Small intestine (tissue), 16 donors: ENCODE measurements at places on chromosomes 4 and X.

DNA sequence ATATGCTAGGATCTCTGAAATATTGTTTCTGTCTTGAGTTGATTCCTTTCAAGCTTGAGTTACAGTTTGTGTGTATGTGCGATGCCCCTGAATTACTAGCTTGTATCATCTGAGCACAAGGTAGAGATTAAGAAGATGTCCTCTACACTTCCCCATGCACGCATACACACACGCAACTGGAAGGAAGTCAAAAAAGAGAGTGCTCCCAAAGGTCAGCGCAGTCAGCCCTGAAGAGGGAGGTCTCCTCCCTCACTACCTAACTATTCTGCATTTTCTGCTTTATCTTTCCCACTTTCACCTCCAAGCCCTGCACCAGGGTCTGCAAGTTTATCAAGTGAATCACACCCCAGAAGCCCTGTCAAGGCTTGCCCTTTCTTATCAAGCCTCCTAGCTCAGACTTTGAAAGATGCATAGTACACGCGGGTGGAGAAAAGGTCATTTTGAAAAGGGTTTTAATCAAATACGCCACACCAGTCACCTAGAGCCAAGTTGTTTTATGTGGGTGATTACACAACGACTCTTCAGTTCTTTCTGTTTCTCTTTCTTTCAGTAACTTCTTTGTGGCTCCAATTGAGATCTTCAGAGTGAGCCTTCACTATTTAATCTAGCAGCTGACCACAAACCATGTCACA, 127.7 kb downstream of the ASB9 start:
- peaks cover 5% of the 10 kb centered on the region for H3K4me1 ChIP-seq
- H3K27ac ChIP-seq, result peak overlapping the region; percentile 86
- DNase-seq, result peak; percentile 74
- H3K4me3 ChIP-seq, result no peak overlapping the region
- no peaks in the 10 kb centered on the region for H3K27me3 ChIP-seq
- H3K36me3 ChIP-seq, result no peaks in the 10 kb centered on the region

- H3K36me3 ChIP-seq, result no peaks in the 10 kb centered on the region
- DNase-seq, result peak; percentile 42
- H3K4me1 ChIP-seq, result no peaks in the 10 kb centered on the region
- H3K27me3 ChIP-seq, result peaks cover 50% of the 10 kb centered on the region
- no peak overlapping the region for H3K4me3 ChIP-seq
- peak overlapping the region; percentile 29 for H3K27ac ChIP-seq
Observed at GRCh38 chr4:139560406-139561104, 4.5 kb upstream of the SETD7 start.

DNA sequence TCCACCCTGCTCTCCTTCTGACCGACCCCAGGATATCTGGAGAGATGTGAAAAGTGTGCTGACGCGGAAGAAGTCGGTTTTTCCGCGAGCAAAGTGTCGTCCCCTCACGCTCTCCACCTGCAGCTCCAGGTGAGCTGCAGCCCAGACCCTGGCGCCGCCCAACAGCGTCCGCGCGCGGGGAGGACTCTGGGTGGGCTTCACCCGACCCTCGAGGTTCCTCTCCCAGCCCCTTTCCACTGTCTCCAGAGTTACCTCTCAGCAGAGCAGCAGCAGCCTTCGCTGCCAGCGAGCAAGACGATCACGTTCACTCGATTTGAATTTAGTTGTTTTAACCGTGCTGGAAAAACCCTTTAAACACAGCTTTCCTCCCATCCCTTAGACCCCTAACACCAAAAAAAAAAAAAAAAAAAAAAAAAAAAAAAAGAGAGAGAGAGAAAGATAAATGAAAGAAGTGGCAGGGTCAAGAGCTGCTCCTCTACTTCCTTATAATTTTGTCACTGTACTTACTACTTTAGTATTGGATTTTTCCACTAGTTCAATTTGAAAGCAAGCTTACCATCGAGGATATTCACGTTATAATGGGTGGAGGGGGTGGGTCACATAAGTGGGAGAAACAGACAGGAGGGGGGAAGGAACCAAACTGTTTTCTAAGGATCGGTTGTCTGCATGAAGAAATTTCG, 758 bp upstream of the NR3C2 start:
- peak overlapping the region; percentile 85 for H3K4me3 ChIP-seq
- DNase-seq, result peak; percentile 43
- H3K36me3 ChIP-seq, result no peaks in the 10 kb centered on the region
- no peaks in the 10 kb centered on the region for H3K4me1 ChIP-seq
- peaks cover 51% of the 10 kb centered on the region for H3K27me3 ChIP-seq
- peak overlapping the region; percentile 95 for H3K27ac ChIP-seq

GRCh38 chr4:161650812-161651211, 513.0 kb downstream of the FSTL5 start:
- no peak overlapping the region for H3K27ac ChIP-seq
- no peak for DNase-seq
- H3K4me1 ChIP-seq, result no peaks in the 10 kb centered on the region
- no peaks in the 10 kb centered on the region for H3K27me3 ChIP-seq
- H3K4me3 ChIP-seq, result no peak overlapping the region

GRCh38 chr4:136687118-136687517, 845.2 kb downstream of the PCDH18 start:
- H3K36me3 ChIP-seq, result no peaks in the 10 kb centered on the region
- H3K4me1 ChIP-seq, result no peaks in the 10 kb centered on the region
- H3K27me3 ChIP-seq, result no peaks in the 10 kb centered on the region
- H3K4me3 ChIP-seq, result no peak overlapping the region
- no peak for DNase-seq

GRCh38 chrX:100944601-100945000, 15.9 kb upstream of the XKRX start:
- no peaks in the 10 kb centered on the region for H3K27me3 ChIP-seq
- no peak overlapping the region for H3K4me3 ChIP-seq
- no peak for DNase-seq
- no peaks in the 10 kb centered on the region for H3K4me1 ChIP-seq
- no peaks in the 10 kb centered on the region for H3K36me3 ChIP-seq

- H3K4me1 ChIP-seq, result no peaks in the 10 kb centered on the region
- no peaks in the 10 kb centered on the region for H3K27me3 ChIP-seq
- no peak overlapping the region for H3K27ac ChIP-seq
- DNase-seq, result no peak
- H3K4me3 ChIP-seq, result no peak overlapping the region
Observed at GRCh38 chrX:915427-916229, 285.0 kb downstream of the SHOX start.

DNA sequence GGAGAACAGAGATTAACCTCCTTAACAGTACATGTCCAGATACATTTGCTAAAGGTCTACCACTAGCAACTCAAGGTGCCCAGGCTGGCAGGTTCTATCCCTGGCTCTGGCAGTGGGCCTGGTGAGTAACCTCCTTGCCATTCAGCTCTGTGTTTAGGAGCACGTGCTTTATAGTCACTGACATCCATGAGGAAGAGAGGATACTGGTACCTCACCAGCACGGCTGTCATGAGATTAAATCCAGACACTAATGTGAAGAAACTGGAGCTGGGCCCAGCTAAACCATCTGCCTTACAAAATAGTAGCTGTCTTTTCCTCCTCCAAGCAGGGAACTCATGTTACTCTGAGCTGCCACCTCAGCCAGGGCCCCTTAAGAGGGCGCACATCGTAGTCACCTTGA, 45.3 kb downstream of the GPRASP3 start:
- DNase-seq, result no peak
- H3K4me1 ChIP-seq, result no peaks in the 10 kb centered on the region

- no peaks in the 10 kb centered on the region for H3K27me3 ChIP-seq
- no peaks in the 10 kb centered on the region for H3K4me1 ChIP-seq
- no peaks in the 10 kb centered on the region for H3K36me3 ChIP-seq
- no peak overlapping the region for H3K27ac ChIP-seq
- H3K4me3 ChIP-seq, result no peak overlapping the region
Observed at GRCh38 chr4:157701695-157701994, 471.2 kb downstream of the GASK1B start.

- no peak overlapping the region for H3K27ac ChIP-seq
- no peaks in the 10 kb centered on the region for H3K36me3 ChIP-seq
- no peaks in the 10 kb centered on the region for H3K4me1 ChIP-seq
- DNase-seq, result no peak
- H3K27me3 ChIP-seq, result no peaks in the 10 kb centered on the region
Observed at GRCh38 chr4:128444544-128445302, 157.1 kb upstream of the PGRMC2 start.

DNA sequence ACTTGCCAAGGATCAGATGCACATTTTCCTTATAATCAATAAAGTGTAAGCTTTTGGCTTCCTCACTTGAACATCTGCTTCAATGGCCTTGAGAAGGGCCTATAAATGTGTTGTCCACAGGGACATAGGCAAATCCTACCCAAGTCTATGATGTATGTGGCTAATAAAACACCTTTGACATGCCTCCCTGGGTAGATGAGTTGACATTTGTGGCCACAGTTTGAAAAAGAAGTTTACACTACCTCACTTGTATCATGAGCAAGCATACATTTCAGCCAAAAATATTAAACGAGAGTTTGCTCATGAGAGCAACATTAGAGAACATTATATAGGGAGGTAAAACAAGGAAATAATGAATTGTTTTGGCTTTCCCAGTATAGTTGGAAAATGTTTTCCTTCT, 1067.7 kb downstream of the C4orf33 start:
- H3K36me3 ChIP-seq, result no peaks in the 10 kb centered on the region
- no peaks in the 10 kb centered on the region for H3K27me3 ChIP-seq
- no peaks in the 10 kb centered on the region for H3K4me1 ChIP-seq
- no peak overlapping the region for H3K27ac ChIP-seq

DNA sequence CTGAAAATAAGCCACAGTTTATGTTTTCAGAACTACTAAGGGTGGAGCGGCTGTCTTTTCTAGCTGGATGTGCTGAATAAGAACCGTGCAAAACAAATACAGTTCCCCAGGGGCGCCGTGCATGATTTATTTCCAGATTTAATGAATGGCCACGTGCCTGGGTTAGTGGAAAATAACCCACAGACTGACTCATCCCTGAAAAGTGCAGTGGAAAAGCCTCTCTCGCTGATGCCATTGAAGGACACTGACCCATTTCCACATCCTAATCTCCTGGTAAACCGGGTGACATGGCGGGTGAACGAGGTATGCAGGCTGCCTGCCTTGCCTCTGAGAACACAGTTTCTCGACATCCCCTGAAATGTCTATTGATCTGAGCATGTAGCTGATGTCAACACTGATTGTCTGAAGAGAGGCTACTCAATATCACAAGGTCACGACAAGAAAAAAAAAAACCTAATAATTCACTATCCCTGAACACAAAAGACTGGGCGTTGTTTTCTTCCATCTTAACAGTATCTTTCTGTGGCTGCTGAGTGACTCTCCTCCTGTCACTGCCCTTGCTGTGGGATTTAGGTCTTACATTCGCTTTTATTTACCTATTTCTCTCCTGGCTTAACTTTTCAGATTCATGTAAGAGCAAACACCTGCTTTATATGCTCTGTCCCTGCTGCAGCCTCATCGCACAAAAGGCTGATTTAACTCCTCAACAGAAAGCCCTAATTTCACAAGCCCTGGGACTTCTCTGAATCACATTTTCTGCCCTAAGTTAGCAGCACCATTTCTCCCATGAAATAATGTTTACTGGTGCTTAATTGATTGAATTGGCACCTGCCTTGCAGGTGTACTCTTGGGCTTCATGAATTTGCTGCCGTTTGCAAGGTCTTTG, 76.9 kb upstream of the SCOC start:
- no peaks in the 10 kb centered on the region for H3K27me3 ChIP-seq
- no peak overlapping the region for H3K27ac ChIP-seq
- no peaks in the 10 kb centered on the region for H3K4me1 ChIP-seq
- no peak overlapping the region for H3K4me3 ChIP-seq
- DNase-seq, result peak; percentile 11
- H3K36me3 ChIP-seq, result no peaks in the 10 kb centered on the region

DNA sequence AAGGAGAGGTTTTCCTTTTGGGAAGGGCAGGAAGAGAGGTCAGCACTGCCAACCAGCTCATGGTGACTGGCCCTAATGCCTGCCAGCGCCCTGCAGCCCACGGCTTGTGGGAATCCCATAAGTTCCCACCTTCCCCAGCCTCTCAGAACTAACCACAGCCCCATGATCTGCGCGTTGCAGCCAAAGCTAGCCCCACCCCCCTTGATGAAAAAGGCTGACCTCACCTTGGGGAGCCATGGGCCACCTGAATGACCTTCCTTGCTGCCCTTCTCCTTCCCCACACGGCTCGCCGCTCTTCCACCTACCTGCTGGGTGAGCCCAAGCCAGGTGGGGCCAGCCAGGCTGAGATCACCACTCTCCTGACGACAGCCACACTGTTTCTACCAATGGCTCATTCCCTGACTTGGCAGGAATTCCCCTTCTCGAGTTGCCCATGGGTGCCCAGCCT, 3.9 kb upstream of the ELF4 start:
- H3K27me3 ChIP-seq, result no peaks in the 10 kb centered on the region
- DNase-seq, result no peak
- H3K4me3 ChIP-seq, result no peak overlapping the region

DNA sequence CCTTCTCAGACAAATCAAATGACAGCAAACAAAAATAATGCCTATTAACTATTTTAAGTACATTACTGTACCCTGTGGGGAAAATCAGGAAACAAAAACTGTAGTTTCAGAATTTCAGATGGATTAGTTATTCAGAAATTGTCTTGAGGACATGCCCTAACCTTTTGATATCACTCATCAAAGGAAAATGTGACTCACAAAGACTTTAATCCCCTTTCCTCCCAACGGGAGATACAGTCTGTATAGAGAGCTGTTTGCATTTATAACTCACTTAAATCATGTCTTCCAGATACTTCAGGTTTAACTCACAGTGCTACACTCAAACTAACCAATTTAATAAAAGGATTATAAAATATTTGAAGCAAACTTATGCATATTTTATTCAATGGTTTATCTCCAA, 304.0 kb downstream of the MAPK10 start:
- no peak overlapping the region for H3K4me3 ChIP-seq
- no peak overlapping the region for H3K27ac ChIP-seq
- H3K36me3 ChIP-seq, result no peaks in the 10 kb centered on the region
- H3K4me1 ChIP-seq, result no peaks in the 10 kb centered on the region

DNA sequence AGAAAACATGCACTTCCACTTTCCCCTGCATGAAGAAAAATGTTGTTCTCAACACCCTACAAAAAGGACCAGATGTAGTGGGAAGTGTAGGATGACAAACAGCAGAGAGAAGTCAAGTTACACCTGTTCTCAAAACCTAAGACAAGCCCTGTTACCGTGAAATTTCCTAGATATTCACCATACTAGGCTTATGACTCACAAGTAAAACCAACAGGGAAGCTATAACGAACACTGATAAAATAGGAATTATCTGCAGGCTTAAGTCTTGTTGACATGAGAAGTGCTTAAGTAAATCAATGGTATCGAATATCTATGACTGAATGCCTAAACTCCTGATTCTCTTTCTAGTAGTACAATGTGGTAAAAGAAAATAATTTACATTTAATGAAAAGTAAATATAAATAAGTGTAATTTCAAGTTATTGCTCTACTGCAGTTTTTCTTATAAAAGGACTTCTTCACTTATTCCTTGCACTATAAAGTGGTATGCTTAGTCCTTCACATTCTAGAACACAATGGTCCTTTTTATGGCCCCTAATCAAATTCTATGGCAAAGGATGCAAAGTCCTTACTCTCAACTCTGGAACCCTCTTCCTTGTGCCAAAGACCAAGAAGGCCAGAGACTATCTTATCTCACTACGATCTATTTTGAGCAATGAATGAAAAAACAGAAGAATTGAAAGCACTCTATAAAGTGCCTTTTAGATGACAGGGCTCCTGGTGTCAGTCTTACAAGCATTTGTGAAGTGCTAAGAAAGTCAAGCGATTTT, 19.6 kb downstream of the AP1S2 start:
- no peak overlapping the region for H3K4me3 ChIP-seq
- no peak overlapping the region for H3K27ac ChIP-seq
- no peaks in the 10 kb centered on the region for H3K27me3 ChIP-seq
- no peaks in the 10 kb centered on the region for H3K4me1 ChIP-seq
